ENCODE measurements at places on chromosomes 4 and X. TPM values are rescaled to one million over a fixed set of nuclear protein-coding genes. Genes with fewer than 3 reads are reported as not detected.

The TMEM271 gene
- not detected for total RNA-seq

The ENPEP gene
- not detected for total RNA-seq

The HTRA3 gene
- total RNA-seq: 4.6 TPM

The CWH43 gene
- not detected for total RNA-seq

The SPANXN3 gene
- total RNA-seq: not detected

The REELD1 gene
- total RNA-seq: not detected

The MND1 gene
- total RNA-seq: 0.98 TPM

The BANK1 gene
- total RNA-seq: 0.33 TPM

The SLC2A9 gene
- total RNA-seq: 0.38 TPM

The CEP135 gene
- total RNA-seq: 8.2 TPM

The MAPK10 gene
- under 0.01 TPM for total RNA-seq

The MAGIX gene
- 0.65 TPM for total RNA-seq

The JAKMIP1 gene
- total RNA-seq: not detected

The MFAP3L gene
- 1.1 TPM for total RNA-seq

The RHOH gene
- 0.57 TPM for total RNA-seq

The CXCL1 gene
- 51.0 TPM for total RNA-seq

The SERTM2 gene
- total RNA-seq: not detected

The RAB41 gene
- not detected for total RNA-seq

The IQCM gene
- not detected for total RNA-seq

The ITGB1BP2 gene
- total RNA-seq: 2.7 TPM

The SMIM43 gene
- 1.3 TPM for total RNA-seq

The NDP gene
- total RNA-seq: 0.48 TPM

The MAGEB5 gene
- not detected for total RNA-seq

The IL2RG gene
- total RNA-seq: not detected

The GIMD1 gene
- not detected for total RNA-seq

The HELT gene
- total RNA-seq: not detected

The ASMT gene
- total RNA-seq: not detected

The PDGFRA gene
- total RNA-seq: 1.2 TPM

All from vein endothelial cell (primary cell).